ENCODE measurements at places on chromosomes 3 and 15. TPM values are rescaled to one million over a fixed set of nuclear protein-coding genes. Genes with fewer than 3 reads are reported as not detected.
A peak's percentile ranks its signal among the peaks of the same experiment; 100 is the strongest.

- DNase-seq = no peak
These were observed 399.0 kb upstream of the ARRDC4 start for GRCh38 chr15:97561529-97561928.

DNA sequence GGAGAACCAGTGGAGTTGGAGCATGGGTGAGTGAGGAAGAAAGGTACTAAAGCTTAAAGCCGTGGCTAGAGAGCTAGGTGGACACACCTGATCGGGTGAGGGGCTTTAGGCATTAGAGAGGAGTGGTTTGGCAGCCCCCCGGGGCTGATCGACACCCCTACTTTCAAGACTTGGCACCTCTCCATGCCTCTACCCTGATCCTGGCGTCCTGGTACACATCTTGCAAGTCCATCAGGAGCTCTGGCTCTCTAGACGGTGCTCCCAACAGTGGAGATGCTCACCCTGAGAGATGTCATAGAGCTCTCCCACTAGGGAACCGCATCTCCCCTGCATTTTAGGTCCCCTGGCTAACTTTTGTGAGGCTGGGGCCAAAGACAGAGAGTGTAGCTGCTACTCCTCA lies 98.1 kb downstream of the XXYLT1 start:
- DNase-seq = no peak

- no peak for DNase-seq
These were observed 364.7 kb downstream of the FHIT start for GRCh38 chr3:60886518-60886917.

DNA sequence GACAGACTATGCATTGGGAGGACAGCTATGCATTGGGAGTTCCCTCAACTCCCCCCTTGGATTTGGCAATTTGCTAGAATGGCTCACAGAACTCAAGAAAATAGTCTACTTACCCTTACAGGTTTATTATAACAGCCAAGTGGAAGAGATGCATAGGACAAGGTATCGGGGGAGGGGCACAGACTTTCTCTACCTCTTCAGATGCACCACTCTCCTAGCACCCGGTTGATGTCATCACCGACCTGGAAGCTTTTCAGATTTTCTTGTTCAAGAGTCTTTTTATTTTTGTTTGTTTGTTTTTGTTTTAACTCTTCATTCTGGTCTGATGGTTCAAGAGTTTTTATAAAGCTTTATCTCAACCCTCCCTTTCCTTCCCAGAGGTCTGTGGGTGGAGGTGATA lies 20.7 kb upstream of the ADAMTS9 start:
- no peak for DNase-seq

GRCh38 chr15:84600331-84600686 lies 500 bp upstream of the ZSCAN2 start:
- peak; percentile 88 for DNase-seq

The AGTR1 gene
- 0.07 TPM for total RNA-seq

Data from HT1080 (cell line).